ENCODE measurements at places on chromosomes 12 and 14. TPM values are rescaled to one million over a fixed set of nuclear protein-coding genes. Genes with fewer than 3 reads are reported as not detected.

DNA sequence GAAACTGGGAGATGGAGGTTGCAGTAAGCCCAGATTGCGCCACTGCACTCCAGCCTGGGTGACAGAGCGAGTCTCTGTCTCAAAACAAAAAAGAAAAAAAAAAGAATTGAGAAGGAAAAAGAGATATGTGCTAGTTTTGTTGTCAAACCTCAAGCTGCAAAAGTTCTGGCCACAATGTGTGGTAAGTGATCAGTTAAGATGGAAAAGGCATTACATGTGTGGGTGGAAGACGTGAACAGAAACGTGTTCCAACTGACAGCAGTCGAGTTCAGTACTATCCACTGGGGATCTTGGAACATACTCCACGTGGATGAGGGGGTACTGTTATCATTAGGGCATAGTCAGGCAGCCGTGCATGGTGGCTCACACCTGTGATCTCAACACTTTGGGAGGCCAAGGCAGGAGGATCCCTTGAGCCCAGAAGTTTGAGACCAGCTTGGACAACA is 17.3 kb downstream of the GPR68 start:
- no peak for DNase-seq

GRCh38 chr14:62117010-62117750 is 355.0 kb downstream of the SNAPC1 start:
- peak; percentile 88 for DNase-seq

DNA sequence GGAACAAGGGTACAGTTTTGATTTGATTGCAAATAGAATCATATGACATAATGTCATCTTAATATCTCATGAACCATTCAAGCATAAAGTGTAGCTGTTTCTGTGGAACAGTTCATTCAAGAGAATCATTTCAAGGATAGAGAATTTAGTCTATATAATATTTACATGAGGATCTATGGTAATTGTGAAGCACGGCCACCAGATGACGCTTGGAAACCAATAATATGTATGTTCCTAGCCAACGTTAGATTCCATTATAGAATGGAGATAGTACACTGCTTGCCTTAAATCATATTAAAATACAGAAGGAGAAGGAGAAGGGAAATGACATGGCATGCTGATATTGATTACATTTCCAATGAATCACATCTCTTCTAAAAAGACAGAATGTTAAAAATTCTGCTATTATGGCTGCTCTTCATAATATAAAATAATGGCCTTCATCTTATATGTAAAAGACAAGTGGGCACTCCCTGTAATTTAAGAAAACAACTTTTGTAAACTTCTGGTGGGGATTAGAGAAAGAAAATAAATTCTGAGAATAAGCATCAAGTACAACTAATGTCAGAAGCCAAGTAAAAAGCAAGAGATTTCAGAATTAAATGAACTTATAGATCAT is 351.0 kb downstream of the NAV3 start:
- peak; percentile 49 for DNase-seq

The CCDC196 gene
- polyA plus RNA-seq, result not detected

The NEUROD4 gene
- not detected for polyA plus RNA-seq

The RCOR1 gene
- 12.2 TPM for polyA plus RNA-seq

The ADCY4 gene
- polyA plus RNA-seq, result 4.1 TPM

The KRT6B gene
- polyA plus RNA-seq, result 0.10 TPM

The KRT81 gene
- polyA plus RNA-seq, result not detected

GRCh38 chr14:23366426-23366921 is 1.5 kb upstream of the EFS start:
- peak; percentile 87 for DNase-seq

The KRT73 gene
- polyA plus RNA-seq, result not detected

DNA sequence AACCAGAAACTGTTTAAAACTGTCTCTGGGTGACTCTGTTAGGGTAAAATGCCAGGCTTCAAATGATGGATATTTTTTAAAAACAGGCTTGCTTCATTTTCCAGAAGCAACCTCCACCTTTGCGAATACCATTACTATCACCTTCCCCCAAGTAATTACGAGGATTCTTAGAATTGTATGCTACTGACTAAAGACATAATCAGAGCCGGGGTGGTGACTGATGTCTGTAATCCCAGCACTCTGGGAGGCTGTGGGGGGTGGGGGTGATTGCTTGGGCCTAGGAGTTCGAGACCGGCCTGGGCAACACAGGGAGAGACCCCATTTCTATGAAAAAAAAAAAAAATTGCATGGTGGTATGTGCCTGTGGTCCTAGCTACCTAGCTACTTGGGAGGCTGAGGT is 38.3 kb downstream of the FGD6 start:
- DNase-seq, result no peak

The CFAP54 gene
- polyA plus RNA-seq, result 0.30 TPM

DNA sequence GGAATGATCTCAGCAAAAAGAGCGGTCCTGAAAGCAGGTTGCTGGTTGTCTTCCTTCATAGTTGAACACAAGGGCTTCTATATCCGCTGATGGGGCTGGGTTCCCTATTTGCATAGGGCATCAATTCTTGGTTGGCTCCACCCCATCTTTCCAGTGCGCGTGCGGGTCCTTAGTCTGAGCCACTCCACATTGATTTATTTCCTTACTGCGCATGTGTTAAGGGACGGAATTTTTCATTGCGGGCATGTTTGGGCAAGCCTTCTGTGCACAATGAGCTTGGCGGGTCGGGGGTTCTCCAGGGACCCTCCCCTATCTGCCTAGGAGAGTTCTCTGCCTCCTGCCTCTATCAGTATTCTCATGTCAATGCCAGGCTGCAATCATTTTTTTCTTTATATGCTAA is 21.2 kb upstream of the DLGAP5 start:
- DNase-seq, result no peak

GRCh38 chr12:103269946-103270345 is 225.8 kb downstream of the C12orf42 start:
- DNase-seq, result no peak

DNA sequence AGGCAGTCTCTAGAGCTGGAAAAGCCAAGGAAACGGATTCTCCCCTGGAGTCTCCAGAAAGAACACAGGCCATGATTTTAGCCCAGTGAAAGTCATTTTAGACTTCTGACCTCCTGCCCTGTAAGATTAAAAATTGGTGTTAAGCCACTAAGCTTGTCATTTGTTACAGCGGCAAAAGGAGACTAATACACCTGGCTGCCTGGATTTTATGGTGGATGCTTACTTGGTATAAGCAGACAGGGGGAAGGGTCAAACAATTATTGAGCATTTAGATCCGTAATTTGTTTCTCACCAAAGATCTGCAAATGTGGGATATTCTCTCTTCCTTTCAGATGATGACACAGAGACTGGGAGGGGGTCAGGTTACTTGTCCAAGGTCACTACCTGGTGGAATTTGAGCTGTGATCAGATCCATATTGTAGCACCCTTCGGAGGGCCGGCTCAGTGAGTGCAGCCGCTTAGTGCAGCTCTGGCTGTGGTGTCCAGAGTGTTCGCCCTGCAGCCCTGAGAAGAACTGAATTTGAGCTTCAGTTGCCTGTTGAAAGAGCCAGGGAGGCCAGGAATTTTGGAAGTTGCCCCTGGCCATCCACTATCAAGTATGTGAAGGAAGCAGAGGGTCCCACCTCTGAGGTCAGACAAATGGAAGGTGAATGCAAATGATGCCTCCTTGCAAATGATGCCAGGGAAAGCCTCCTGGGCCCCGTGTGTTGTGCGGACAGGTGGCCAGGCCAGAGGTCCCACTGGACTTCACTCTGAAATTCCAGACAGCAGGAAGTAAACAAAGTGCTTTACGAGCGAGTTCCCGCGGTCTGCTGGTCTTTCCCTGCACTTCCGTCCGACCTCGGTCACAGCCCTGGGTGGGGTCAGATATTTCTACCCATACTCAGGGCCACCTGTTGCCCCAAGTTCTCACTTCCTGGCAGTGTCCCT is 15.1 kb downstream of the GLRX5 start:
- DNase-seq, result no peak

The B4GALNT3 gene
- 4.4 TPM for polyA plus RNA-seq

- no peak for DNase-seq
Observed at GRCh38 chr12:64583771-64584421, 26.4 kb upstream of the RASSF3 start.

GRCh38 chr12:48451372-48451771 is 21.0 kb upstream of the ANP32D start:
- DNase-seq, result no peak

The AGAP2 gene
- polyA plus RNA-seq, result 0.04 TPM

DNA sequence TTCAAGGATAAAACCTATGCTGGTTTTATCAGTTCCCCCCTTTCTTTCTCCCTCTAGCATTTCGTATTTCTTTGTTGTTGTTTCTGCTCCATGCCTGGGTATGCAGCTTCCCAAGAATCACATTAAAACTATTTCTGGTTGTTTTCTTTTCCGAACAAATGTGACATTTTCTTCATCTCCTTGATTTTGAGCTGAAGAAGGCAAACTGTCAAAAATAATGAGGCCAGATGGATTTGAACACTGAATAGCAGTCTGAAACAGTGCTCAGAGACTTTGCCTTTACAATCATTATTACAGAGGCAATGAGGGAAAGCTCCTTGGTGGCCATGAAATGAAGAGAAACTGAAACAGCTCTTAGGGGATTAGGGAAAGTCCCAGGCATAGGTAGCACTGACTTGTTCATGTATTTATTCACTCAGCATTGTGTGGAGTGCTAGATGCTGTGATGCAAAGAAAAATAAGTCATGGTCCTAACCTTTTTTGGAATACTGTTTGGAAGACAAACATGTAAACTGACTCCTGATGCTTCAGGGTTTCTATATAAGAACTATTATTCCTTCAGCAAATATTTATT is 319.5 kb downstream of the FUT8 start:
- no peak for DNase-seq

The SPX gene
- polyA plus RNA-seq, result 0.97 TPM

DNA sequence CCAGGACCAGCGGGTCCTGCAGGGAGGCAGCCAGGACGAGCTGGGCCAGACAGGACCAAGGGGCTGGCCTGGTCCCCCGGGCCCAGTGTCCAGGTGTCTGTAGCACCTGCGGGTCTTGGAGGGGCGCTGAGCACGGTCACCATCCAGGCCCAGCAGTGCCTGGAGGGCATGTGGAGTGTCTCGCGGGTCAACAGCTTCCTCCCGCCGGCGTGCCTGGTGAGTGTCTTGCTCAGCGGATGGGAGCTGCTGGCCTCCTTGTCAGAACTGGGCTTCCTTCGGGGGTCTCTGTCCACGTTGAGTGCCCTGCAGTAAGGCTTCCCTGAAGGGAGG is 13.8 kb downstream of the KIF26A start:
- DNase-seq, result no peak

- DNase-seq, result no peak
Observed at GRCh38 chr12:81718616-81719015, 40.5 kb downstream of the PPFIA2 start.

The MIPOL1 gene
- 2.6 TPM for polyA plus RNA-seq

- no peak for DNase-seq
Observed at GRCh38 chr14:96233661-96234060, 22.3 kb upstream of the BDKRB1 start.

DNA sequence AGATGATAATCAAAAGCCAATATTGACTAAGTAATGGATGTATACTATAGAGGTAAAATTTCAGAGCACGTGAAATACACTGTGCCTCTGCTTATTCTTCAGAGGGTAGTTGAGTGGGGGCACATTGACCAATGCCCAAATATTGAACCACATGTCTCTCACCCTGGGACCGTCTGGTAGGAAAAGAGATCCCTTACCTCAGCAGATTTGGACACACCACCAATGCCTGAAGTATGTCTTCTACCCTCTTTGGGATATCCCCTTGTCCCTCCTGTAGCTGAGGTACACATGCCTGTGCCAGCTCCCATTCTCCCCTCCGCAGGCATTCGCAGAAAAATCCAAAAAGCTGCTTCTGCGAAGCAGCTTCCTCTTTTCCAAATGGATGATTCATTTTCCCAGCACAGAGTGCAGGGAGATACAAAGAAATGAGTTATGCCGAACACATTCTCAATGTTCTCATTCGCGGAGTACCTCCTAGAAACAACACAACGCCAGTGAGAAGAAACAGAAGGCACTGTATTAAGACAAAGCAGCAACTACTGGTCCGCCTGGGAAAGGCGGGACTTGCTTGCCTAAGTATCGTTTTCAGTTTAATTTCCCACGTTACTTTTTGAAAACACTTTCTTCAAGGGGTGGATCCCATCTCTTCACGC is 691 bp downstream of the ZFYVE26 start:
- peak; percentile 46 for DNase-seq

- no peak for DNase-seq
Observed at GRCh38 chr12:119711693-119712092, 43.8 kb downstream of the PRKAB1 start.

- DNase-seq, result no peak
Observed at GRCh38 chr14:104249089-104249488, 110.7 kb downstream of the KIF26A start.

- no peak for DNase-seq
Observed at GRCh38 chr12:88273875-88274274, 131.8 kb downstream of the TMTC3 start.

GRCh38 chr12:81181691-81182090 is 103.8 kb downstream of the ACSS3 start:
- no peak for DNase-seq

DNA sequence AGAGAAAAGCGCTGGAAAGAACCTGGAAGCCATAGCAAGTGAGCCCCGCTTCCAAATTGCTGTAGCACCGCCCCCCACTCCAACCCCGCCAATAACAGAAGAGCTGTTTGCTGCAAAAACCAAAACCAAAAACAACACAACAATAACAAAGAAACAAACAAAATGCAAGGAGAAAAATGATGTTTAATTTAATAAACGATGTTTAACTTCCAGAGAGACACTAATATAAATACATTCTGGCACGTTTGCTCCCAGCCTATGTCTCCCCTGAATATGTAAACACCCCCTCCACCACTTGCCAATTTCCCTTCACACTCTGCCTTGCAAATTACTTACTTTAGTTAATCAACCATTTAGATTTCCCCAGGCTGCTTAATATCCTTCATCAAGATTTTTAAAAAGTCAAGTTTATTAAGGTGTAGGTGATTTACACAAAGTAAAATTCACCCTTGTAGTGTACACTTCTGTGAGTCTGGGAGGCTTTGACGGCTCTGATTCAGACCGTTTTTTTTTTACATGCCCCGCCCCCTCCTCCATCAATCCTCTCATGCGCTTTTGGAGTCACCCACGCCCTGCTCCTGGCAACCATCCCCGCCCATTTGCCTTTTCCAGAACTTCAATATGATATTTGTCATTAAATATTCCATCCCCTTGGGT is 482 bp upstream of the IFI27L2 start:
- DNase-seq, result peak; percentile 49

DNA sequence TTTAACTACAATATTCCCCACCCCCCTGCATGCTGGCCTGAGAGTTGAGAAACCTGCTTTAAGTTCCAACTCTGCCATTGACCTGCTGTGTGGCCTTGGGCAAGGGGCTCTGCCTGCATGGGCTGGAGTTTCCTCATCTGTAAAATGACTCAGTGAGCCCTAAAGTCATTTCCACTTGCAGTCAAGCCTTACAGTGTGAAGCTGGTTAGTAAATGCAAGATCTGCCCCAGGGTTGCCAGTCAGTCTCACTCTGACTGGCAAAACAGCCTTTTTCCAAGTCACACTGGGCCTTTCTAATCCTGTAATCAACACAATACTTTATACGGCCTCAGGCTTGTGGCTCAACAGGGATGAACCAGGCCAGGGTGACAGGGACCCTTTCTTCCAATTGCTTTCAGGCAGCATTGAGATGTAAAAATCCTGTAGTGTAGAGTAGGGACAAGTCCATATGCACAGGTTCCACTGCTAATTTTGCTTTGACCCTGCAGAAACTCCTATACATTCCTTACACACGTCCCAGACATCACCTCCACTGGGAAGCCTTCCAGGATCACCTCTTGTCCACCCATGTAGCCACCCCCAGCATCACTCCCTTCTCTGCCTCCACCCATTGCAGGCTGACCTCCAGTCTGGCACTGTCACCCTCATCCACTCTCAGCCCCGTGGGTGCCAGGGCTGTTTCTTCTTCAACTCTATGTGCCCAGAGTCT is 42.6 kb upstream of the PRIMA1 start:
- no peak for DNase-seq

- DNase-seq, result no peak
Observed at GRCh38 chr14:33510063-33510481, 440.8 kb downstream of the EGLN3 start.

All from hepatocyte (in vitro differentiated cells).